ENCODE measurements at places on chromosomes 11 and 22.

GRCh38 chr22:22248878-22249277 lies 4.3 kb downstream of the VPREB1 start:
- DNase-seq, result no peak

DNA sequence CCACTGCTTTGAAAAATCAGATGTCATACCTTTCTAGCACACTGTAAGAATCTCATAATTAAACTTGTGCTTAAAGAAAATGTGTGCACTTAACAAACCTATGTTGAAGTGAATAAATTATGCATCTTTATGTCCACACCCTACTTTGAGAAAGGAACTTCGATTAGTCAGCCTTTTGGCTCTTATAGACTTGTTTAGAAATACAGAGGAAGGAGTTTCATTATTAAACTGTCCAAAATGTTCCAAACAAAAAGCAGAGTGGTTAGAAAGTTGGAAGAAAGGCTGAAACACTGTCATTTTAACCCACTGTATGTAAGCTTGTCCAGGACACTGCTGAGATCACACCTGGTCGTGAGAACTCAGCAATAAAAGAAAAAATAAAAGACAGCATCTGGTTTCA lies 863.2 kb upstream of the CHORDC1 start:
- no peak for DNase-seq

- DNase-seq, result no peak
Measured at GRCh38 chr22:25143156-25144076, 56.2 kb upstream of the CRYBB3 start.

DNA sequence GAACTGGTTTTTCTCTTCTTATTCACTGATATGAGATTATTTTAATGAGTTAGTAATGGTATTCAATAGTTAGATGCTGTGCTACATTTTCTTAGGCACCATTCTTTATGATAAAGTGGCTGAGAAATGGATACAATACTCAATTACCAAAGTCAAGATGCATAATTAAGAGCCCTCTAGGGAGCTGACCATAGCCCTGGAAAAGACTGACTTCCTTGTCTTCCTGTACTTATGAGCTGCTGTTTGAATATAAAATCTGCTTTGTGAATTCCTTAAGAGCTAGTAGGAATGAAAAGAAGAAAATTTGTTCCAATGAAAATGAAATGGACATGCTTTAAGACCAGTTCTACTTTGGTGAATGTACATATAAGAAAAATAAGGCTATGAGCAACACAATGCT lies 452.3 kb downstream of the KCNA4 start:
- no peak for DNase-seq

DNA sequence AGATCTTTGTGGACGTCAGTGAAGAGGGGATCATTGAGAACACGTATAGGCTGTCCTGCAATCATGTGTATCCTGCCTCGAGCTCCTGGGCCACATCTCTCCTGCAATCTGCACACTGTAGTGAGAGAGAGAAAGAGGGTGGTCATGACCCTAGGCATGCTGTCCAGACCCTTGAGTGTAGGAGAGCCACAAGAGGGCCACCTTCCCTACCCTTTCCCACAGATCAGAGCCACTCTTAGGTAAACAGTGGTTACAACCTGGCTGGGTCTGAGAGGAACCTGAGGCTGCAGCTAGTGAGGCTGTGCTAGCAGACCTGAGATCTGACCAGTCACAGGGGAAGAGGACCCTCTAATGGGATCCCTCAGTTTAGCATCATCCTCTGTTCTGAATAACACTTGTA lies 3.9 kb upstream of the IL18BP start:
- DNase-seq, result no peak

- DNase-seq, result no peak
Measured at GRCh38 chr11:15558513-15559181, 443.9 kb downstream of the INSC start.

DNA sequence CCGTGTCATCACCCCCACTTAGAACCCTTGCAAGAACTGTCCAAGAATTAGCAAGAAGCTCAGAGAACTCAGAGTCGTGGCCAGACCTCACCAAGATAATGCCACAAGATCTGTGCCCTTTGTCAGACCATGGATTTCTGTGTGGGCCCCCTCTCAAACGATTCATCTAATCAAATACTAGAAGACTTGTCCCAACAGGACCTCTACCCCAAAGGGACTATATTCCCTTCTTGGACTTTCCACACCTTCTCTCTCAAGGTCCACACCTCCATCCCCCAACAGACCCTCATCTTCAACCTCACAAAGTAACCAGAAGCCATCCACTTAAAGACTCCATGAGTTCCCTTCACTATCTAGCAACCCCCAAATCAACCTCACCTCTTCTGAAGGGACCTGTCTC lies 2.8 kb downstream of the POLR3H start:
- DNase-seq, result no peak

DNA sequence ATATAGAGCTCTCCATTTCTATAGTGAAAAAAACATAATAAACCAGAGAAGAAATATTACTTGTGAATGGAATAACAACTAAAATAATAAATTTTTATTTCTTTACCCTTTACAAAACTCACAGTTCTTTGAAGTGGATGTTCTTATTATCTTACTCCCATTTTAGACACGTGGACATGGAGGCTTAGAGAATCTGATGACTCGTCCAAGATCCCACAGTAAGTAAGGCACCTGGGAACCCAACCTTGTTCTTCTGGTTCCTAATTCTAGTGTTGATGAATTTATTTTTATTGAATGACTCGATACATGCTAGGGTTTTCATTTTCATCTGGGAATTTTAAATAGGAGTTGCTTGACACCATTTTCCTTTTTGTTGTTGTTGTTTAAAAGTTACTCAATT lies 1.8 kb downstream of the BPIFC start:
- no peak for DNase-seq
